Body of pancreas (tissue), 4 donors: ENCODE measurements at places on chromosomes 12 and 14. TPM values are rescaled to one million over a fixed set of nuclear protein-coding genes. Genes with fewer than 3 reads are reported as not detected.

DNA sequence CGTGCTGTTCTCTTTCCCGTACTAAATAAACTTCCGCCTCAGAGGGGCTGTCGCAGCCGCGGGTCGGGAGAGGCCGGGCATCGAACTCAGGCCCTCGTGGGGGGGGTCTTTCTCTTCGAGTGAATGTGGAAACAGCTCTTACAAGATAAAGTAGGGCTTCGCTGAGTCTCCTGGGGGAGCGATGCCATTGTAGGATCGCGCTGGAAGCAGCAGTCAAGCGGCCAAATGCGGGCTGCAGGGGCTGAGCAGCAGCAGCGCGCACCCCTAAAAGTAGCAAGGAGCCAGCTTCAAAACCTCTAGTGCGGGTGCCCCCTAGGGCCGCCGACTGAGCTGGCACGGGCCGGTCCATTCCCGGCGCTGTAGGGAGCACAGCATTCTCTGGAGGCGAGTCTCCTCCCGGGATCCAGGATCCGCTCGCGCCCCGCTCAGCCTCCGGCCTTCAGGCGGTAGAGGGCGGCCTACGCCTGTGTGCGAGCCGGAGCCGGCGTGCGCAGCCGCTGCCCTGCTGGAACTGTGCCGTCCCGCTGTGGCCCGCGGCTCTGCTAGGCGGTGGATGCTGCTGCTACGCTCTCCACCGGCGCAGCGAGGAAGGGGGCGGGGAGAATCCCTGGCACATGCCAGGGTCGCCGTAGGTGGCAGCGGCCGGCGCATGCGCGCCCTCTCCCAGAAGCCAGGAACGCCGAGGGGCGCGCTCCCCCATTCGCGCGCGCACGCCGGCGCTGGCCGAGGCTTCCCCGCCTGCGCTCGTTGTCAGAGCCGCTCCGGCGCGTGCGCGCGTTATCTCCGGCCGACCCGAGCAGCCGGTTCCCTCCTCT lies at the start of gene FUT8:
FUT8 (plus strand) TSS at position 699 of the 815 bp plus-strand sequence. CDS start 148,834 bp downstream, outside the sequence.
- peak; percentile 98 for DNase-seq
- no peaks in the 10 kb centered on the region for H3K27me3 ChIP-seq
- H3K4me1 ChIP-seq = peaks cover 12% of the 10 kb centered on the region
- peak within 1 kb of the TSS; percentile 94 for H3K27ac ChIP-seq

- DNase-seq = no peak
- no peak overlapping the region for H3K4me3 ChIP-seq
- no peaks in the 10 kb centered on the region for H3K36me3 ChIP-seq
These were observed 609.3 kb downstream of the DIO2 start for GRCh38 chr14:79602045-79602444.

Gene PZP
- not detected for total RNA-seq

- DNase-seq = no peak
- H3K36me3 ChIP-seq = no peaks in the 10 kb centered on the region
- no peaks in the 10 kb centered on the region for H3K27me3 ChIP-seq
- H3K4me3 ChIP-seq = no peak overlapping the region
These were observed 13.4 kb downstream of the GMFB start for GRCh38 chr14:54475187-54475899.

DNA sequence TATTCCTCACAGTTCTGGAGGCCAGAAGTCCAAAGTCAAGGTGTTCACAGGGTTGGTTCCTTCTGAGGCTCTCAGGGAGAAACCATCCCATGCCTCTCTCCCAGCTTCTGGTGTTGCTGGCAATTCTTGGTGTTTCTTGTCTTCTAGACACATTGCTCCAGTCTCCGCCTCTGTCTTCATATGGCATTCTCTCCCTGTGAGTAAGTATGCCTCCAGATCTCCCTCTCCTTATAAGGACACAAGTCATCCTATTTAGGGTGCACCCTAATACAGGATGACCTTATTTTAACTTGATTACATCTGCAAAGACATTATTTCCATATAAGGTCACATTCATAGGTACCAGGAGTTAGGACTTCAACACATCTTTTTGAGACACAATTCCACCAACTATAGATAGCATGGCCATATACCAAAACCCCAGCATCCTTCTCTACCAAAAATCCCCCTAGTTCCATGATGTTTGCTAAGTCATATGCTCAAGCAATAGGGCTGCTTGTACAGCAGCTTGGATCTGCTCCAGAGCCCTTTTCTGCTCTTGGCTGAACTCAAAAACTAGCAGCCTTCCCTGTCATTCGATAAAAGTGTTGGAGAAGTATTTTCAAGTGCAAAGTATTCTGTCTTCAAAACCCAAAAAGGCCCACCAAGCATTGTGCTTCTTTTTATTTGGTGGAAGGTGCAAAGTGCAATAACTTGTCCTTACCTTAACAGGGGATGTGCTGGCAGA lies 79.2 kb upstream of the CMKLR1 start:
- no peak overlapping the region for H3K4me3 ChIP-seq
- H3K36me3 ChIP-seq = no peaks in the 10 kb centered on the region
- H3K27me3 ChIP-seq = no peaks in the 10 kb centered on the region
- no peaks in the 10 kb centered on the region for H3K4me1 ChIP-seq
- H3K27ac ChIP-seq = no peak overlapping the region

DNA sequence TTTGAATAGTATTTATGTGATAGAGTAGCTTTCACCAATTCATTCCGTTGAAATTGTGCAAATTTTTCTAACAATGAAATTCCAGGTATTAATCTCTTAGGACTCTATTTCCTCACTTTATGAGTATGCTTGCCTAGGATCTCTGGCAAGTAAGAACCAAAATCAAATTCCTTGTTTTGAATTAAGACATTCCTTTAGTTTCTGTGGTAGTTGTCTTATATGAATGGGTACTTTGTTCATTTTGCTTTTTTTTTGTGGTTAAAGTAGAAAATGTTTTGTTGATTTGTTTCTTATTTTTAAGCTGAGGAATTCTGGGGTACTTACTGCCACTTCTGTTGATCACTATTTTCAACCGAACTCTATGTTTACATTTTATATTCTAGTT lies 59.8 kb downstream of the KITLG start:
- H3K4me1 ChIP-seq = peaks cover 17% of the 10 kb centered on the region
- no peaks in the 10 kb centered on the region for H3K27me3 ChIP-seq
- no peaks in the 10 kb centered on the region for H3K36me3 ChIP-seq
- H3K4me3 ChIP-seq = no peak overlapping the region

GRCh38 chr12:16037533-16037932 lies 126.4 kb downstream of the DERA start:
- H3K4me1 ChIP-seq = no peaks in the 10 kb centered on the region
- no peak overlapping the region for H3K27ac ChIP-seq
- no peaks in the 10 kb centered on the region for H3K36me3 ChIP-seq
- no peaks in the 10 kb centered on the region for H3K27me3 ChIP-seq
- DNase-seq = no peak

- no peak overlapping the region for H3K27ac ChIP-seq
- H3K4me3 ChIP-seq = no peak overlapping the region
- no peaks in the 10 kb centered on the region for H3K27me3 ChIP-seq
- DNase-seq = no peak
- H3K4me1 ChIP-seq = peaks cover 24% of the 10 kb centered on the region
- no peaks in the 10 kb centered on the region for H3K36me3 ChIP-seq
These were observed 11.8 kb upstream of the PLEKHG3 start for GRCh38 chr14:64692189-64692985.

- no peak overlapping the region for H3K27ac ChIP-seq
- H3K4me3 ChIP-seq = no peak overlapping the region
- H3K27me3 ChIP-seq = peaks cover 32% of the 10 kb centered on the region
- H3K36me3 ChIP-seq = no peaks in the 10 kb centered on the region
These were observed 2.2 kb downstream of the FIGNL2 start for GRCh38 chr12:51846271-51846691.

- H3K27ac ChIP-seq = no peak overlapping the region
- DNase-seq = no peak
- peaks cover 15% of the 10 kb centered on the region for H3K4me1 ChIP-seq
- no peaks in the 10 kb centered on the region for H3K27me3 ChIP-seq
- no peak overlapping the region for H3K4me3 ChIP-seq
These were observed 1.8 kb upstream of the PTPN21 start for GRCh38 chr14:88556581-88556980.

Gene ZNF664
- total RNA-seq = 32.6 TPM

- no peaks in the 10 kb centered on the region for H3K27me3 ChIP-seq
- H3K4me1 ChIP-seq = no peaks in the 10 kb centered on the region
- DNase-seq = no peak
These were observed 68.7 kb downstream of the PLEKHA5 start for GRCh38 chr12:19198272-19198671.

DNA sequence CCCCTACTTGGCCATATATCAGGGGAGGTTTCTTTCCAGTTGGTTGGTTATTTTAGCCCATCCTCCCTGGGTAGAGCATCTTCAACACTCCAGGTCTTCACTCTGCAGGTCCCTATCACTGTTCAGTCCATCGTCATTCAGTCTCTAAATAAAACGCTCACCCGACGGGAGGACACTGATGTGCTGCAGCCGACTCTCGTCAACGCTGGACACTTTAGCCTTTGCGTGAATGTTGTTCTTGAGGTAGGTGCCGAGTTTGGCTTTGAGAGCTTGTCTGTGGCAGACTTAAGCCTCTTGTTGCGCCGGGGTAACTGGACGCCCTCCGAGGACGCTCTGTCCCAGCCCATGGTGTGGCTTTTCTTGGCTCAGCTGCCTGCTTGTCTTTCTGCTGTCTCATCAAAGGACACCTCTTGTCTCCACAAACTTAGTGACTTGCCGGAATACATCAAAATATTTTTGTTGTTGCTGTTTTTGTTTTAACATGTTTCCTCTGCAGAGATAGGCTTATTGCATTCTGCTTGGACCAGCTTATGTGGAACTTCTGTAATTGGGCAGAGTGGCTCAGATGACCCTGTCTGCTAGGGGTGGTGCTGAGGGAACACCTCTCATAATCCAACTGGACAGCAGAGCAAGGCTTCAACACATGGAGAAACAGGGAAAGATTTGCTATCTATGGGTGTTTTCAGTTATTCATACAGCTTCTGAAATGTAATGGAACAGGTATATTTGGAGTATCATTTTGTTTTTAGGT lies 26.5 kb downstream of the TCTN1 start:
- DNase-seq = no peak
- H3K27ac ChIP-seq = no peak overlapping the region
- no peak overlapping the region for H3K4me3 ChIP-seq
- H3K4me1 ChIP-seq = no peaks in the 10 kb centered on the region

- H3K27me3 ChIP-seq = no peaks in the 10 kb centered on the region
- peaks cover 3% of the 10 kb centered on the region for H3K4me1 ChIP-seq
These were observed 81.0 kb upstream of the CCDC196 start for GRCh38 chr14:66405158-66405557.

- peaks cover 16% of the 10 kb centered on the region for H3K4me1 ChIP-seq
- no peak within 1 kb of the TSS for H3K4me3 ChIP-seq
- H3K27ac ChIP-seq = no peak within 1 kb of the TSS
These were observed at the start of gene BATF for GRCh38 chr14:75522224-75522982. Gene BATF, plus strand, starts transcription at chr14:75522469. Its CDS starts 214 bp downstream, at chr14:75522683.

DNA sequence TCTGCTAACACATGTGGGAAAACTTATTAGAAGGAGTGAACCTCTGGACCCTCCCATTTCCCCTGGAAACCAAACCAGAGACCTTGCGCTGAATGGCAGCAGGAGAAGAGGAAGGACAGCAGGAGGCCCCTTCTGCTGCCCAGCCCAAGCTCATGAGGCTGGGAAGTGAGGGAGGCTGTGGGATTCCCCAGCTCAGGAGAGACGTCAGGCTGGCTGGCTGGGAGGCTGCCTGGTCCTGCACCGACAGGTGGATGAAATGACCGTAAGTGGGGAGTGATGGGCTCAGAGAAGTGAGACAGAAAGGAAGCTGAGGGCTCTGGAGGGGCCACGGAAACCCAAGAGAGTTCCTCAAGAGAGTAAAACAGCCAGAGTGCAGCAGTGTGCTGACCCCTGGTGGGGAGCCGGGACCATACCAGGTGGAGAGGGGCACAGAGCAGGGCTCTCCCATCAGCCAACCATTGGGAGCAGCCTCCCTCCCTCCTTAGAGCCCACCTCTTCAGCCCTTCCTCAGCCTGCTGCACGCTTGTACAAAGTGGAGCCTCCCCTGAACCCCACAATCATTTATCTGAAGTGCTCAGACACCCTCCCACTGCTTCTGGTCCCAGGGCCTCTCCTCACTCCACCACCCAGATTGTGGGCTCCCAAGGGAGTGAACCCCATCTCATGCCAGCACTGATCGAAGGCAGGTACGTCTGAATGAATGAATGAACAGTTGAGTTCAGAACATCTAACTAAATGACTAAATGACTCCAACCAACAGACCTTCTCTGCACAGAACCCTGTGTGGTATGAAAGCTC lies 14.0 kb downstream of the TAMALIN start:
- H3K4me3 ChIP-seq = no peak overlapping the region
- peaks cover 54% of the 10 kb centered on the region for H3K4me1 ChIP-seq

GRCh38 chr12:58176296-58176869 lies 235.0 kb downstream of the ATP23 start:
- H3K27me3 ChIP-seq = no peaks in the 10 kb centered on the region
- peaks cover 9% of the 10 kb centered on the region for H3K4me1 ChIP-seq
- no peak overlapping the region for H3K4me3 ChIP-seq
- H3K36me3 ChIP-seq = no peaks in the 10 kb centered on the region

DNA sequence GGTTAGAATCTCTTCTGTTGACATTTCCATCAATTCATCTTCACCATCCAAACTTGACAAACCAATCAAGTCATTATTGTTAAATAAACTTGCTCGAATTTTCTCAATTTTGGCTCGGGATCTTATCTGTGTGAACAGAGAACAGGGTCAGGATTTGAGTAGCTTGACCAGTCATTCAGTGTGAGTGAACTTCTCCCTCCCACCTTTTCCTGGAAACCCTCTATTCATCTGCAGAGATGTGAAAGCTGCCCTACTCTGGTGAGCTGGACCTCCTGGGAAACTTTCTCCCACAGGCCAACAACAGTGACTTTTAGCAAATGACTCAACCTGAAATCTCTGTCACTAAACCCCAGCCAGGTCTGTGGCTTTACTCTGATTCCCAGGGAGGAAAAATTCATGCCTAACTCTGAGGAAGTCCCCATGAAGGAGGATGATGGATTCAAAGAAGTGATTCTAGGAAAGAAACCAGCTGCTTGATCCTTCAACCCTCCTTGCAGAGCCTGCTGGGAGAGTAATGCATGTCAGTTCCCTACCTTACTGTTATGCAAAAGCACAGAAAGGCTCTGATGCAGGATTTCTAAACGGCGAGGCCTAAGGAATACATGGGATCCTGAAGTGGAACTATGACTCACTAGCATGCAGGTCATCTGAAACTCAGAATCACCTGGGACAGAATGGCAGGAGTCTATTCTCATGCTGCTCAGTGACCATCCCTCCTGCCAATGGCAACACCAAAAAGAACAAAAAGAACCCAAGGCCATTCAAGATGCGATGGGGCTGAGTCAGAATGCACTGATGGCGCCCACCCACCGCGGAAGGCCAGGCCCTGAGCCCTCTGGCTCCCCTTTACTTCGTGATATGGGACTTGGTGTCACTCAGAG lies 58.0 kb downstream of the TRAFD1 start:
- no peaks in the 10 kb centered on the region for H3K27me3 ChIP-seq
- H3K27ac ChIP-seq = no peak overlapping the region
- DNase-seq = no peak
- H3K36me3 ChIP-seq = no peaks in the 10 kb centered on the region
- no peaks in the 10 kb centered on the region for H3K4me1 ChIP-seq
